COLO829 (cell line): ENCODE measurements at places on chromosomes 2 and 18.

DNA sequence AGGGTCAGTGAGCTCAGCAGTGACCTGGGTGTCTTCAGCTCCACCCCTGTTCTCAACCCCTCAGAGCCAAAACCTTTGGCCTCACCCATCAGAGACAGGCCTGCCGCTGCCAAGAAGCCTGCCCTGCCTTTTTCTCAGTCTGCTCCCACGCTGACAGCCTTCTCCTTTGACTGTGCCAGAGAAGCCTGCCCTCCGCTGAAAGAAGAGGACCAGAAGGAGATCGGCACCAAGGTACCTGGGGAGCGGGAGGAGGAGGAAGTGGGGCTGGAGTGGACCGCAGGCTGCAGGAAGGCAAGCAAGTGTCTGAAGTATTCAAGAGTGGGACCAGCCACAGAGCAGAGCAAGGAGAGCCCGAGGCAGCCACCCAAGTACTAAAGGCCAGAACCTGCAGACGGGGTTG, 33.2 kb downstream of the TOGARAM2 start:
- no peak for DNase-seq

DNA sequence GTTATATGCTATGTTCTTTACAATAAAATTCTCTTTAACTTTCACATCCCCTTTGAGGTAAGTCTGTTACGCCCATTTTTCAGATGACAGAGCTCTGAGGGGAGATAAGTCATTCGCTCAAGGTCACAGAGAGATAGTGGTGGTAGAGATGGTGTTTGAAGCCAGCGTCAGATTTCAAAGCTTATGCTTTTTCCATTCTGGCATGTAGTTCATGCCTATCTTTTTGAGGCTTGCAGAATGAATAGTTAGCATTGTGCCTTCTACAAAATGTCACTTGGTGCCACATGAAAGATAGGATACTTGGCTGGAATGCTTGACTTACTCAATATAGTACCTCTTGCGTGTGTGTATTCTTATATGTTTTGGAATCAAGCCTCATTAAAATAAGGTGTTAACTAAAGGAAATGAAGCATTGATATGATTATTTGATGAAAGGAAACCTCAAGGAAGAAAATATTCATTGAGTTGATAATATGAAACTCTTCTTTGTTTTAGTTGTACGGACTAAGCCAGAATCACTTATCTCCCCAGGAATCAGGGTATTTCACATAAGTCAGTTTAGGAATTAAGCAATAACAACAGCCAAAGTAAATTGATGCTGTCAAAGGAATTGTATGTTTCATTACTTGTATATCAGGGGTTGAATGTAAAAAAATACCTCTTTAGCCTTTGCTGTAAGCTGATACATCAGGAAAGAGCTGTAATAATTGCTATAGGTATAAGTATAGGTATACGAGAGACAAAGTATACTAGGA, 15.5 kb downstream of the SPATS2L start:
- DNase-seq: no peak

DNA sequence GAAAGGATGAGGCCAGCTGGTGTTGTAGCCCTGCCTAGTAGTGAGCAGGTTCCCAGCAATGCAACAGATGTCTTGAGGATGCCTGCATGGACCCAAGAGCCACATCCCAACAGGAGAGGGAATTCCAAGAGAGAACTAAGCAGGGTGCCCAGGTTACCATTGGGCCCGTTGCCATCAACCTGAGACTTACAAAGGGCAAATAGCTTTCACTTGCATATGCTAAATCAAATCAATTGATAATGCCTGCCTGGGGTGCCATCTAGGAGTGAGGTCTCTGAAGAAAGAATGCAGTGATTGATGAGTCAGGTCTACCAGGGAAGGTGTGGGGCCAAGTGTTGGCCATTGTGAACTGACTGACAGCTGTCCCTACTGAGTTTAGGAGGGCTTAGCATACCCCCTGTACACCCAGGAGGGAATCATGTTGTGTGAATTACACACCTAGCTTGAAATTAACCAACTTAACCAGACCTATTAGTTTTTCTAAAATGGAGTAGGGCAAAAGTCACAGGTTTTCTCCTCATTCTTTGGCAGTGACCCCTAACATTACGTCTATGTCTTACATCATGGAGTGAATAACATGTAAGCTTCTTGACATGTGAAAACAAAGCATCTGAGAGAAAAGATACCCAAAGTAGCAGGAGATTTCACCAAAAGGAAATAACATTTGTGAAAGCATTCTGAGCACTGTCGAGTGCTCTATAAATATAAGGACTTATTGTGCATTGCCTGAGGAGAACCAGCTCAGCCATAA, 32.3 kb downstream of the FHOD3 start:
- no peak for DNase-seq

- no peak for DNase-seq
Measured at GRCh38 chr2:127362971-127363370, 24.8 kb downstream of the MAP3K2 start.

GRCh38 chr2:156399224-156399949, 36.8 kb upstream of the GPD2 start:
- no peak for DNase-seq

DNA sequence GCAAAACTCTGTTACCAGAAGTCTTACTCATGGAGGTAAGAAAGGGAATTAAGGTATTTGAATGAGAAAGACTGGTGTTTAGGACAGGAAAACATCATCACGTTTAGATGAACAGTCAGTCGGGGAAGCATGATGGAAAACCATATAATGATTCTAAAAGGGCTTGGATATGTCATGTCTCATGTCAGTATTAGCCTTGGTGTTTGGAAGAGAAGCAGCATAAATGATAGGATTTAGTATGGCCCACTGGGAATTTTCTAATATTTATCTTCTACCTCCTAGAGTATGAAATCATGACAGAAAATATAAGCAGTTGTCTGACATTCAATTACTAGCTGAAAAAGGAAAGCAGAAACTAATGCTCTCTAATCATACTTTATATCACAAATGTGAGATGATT, 1643.6 kb upstream of the CELF4 start:
- DNase-seq: no peak
